ENCODE measurements at places on chromosomes 5 and 9.

DNA sequence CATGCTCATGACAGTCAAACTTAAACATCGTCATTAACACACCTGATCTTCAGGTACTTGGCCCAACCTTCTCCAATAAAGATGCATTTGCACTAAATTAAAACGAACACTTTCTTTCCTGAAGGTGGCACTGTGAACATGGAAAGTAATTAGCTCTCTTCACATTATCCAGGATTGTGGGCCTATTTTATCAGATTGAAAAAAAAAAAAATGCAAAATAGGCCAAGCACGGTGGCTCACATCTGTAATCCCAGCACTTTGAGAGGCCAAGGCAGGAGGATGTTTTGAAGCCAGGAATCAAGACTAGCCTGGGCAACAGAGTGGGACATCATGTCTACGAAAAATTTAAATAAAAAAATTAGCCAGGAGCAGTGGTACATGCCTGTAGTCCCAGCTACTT, 14.4 kb upstream of the CDC20B start:
- no peak for DNase-seq

DNA sequence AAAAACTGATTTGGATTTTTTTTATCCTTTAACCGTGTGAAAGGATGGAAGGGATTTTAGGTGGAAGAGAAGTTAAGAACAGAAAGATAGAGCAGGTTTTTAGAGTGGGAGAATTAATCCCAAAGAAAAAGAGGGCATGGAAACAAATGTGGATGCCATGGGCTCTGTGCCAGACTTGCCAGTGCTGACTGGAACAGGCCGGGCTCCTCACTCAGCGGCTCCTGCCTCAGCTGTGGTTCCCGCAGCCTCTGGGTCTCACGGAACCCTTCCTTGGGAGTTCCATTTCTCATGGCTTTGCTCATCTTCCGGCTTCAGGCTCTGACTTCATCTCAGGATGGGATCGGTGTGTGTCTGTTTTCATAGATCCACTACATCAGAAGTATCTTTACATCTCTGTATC, 30.4 kb upstream of the SLC2A8 start:
- no peak for DNase-seq

DNA sequence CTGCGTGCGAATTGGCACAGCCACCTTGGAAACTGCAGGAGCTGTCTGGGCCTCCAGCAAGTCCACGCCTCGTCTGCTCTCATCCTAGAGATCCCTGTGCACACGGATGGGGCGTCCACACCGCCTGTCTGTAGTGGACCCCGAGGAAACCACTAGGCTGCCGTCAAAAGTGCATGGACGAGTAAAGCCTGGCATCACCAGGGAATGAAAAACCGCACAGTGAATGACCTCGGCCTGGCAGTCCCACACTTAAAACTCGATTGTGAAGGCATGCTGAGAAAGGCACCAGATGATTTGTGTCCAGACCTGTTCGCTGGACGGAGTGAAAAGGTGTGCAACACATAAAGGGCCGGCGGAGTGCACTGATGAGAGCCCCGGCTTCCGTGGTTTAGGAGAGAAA, 50.8 kb downstream of the MRPL36 start:
- no peak for DNase-seq

DNA sequence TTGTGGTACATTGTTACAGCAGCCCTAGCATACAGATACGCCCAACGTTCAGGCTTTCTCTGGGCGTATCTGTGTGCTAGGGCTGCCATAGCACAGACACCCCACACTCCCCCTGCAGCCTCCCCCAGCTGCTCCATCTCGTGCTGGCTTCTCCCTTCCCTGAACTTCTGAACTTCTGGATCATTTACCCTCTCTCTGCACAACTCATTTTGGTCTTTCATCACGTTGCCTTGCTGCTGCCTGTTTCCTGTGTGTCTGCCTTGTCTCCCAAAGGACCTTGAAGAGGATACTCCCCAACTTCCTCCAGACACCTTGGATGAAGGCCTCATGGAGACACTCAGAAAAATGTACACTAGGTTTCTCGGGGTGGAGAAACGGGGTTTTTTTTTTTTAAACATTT, 37.3 kb downstream of the SLIT3 start:
- no peak for DNase-seq

DNA sequence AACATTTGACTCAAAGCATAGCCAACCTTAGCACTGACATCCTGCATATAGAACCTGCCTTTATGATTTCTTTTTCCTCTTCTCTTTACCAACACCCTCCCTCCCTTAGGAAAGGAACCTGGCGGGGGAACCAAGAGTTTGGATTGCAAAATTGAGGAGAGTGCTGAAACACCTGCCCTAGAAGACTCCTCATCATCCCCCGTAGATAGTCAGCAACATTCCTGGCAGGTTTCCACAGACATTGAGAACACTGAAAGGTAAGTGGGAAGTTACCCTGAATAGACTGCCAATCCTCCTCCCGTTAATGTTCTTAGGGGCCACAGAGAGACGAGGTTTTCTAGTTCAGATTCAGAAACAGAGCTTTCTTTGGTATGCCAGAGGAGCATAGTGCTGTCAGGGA, 88.8 kb downstream of the RGS7BP start:
- peak; percentile 39 for DNase-seq

DNA sequence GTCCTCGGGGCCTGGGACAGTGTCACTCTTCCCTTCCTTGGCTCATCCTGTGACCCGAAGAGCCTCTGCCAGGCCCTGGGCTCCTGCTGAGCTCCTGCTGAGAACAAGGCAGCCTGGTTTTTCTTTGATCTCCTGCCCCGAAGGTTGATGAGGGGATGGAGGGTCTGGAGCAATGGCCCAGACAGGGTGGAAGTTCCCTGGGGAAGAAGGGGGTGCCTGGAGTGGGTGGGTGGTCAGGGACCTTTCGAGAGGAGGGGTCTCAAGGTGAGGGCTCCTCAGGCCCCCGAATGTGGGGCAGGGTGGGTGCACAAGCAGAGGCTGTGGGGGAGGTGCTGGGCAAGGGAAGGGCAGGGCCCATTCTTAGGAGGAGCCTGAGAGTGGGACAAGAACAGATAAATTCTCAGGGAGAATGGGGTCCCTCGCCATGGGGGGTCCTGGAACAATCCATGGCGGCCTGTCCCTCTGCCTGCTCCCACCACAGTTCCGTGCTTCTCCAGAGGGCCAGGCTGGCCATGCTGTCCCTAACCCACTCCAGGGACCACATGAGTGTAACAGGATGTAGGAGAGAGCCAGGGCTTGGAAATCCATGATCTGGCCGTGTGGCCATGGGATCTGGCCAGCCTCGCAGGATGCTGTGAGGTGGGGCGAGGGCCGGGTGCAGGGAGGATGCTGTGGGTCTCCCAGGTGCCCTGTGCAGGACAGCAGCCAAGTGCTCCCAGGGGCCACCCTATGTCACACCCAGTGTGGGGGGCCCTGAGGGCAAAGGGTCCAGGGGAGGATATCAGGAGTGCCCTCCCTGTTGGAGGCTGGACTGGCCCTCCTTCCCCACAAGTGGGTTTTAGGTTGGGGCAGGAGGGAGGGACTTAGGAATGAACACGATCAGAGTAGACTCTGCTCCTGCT, 128.5 kb upstream of the LPCAT1 start:
- DNase-seq, result no peak

- no peak for DNase-seq
Observed at GRCh38 chr5:72171667-72172066, 64.4 kb downstream of the MAP1B start.

- DNase-seq, result no peak
Observed at GRCh38 chr5:104942735-104943134, 1380.1 kb upstream of the NUDT12 start.

GRCh38 chr9:129889941-129890717, 54.9 kb downstream of the USP20 start:
- DNase-seq, result no peak

DNA sequence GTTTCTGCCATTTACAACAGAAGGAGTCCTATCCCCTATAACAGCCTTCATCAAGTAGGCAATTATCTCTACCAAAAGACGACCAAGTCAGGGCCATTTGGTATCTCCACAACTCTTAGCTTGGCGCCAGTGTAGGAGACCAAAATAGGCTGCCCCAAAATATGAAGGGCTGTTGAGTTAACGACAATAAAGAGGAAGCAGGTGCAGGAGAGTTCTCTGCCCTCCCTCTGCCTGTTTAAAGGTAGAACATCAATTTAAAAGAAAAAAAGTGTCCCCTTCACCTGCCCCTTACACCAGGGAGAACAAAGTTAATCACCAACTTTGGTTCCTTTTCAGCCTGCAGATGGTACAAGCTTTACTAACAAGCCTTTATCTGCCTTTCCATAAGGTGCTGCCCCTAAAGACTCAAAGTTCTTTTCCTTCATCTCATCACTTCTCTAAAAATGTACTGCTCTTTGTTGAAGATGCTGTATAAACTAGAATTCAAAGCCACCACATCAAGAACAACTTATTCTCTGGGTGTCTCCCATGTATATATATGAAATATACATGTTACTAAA, 33.3 kb downstream of the PPP1R2B start:
- no peak for DNase-seq

GRCh38 chr9:84271921-84272556, 68.5 kb downstream of the SLC28A3 start:
- no peak for DNase-seq

GRCh38 chr5:53201746-53202145, 92.2 kb upstream of the MOCS2 start:
- no peak for DNase-seq

GRCh38 chr9:87581513-87581912, 83.8 kb downstream of the DAPK1 start:
- no peak for DNase-seq

- DNase-seq, result no peak
Observed at GRCh38 chr5:101728933-101729332, 567.2 kb downstream of the SLCO4C1 start.

- no peak for DNase-seq
Observed at GRCh38 chr5:149423049-149423793, 44.1 kb upstream of the IL17B start.

DNA sequence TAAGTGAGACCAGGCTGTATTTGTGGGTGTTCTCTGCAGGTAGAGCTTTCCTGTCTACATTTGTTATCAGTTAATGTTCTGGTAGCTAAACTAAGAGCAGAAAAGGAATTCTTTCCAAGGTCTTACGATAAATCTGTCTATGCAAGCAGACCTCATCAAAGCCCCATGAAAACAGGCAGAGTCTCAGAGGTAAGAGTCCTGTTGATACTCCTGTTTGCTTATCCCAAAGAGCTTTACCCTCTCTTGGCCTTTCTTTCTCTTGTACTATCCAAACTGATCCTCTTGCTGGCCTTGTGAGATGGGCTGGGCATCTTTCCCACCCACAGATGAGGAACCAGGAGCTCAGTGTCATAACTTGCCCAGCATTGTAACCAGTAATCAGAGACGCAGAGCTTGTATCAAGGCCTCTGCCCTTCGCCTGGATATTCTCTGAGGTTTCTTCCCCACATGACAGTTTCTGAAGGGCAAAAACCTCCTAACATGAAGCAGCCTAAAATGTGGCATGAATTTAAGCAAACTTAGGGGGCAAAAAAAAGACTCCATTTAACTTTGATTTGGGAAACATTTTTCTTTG, 33.5 kb downstream of the PRKACG start:
- no peak for DNase-seq

DNA sequence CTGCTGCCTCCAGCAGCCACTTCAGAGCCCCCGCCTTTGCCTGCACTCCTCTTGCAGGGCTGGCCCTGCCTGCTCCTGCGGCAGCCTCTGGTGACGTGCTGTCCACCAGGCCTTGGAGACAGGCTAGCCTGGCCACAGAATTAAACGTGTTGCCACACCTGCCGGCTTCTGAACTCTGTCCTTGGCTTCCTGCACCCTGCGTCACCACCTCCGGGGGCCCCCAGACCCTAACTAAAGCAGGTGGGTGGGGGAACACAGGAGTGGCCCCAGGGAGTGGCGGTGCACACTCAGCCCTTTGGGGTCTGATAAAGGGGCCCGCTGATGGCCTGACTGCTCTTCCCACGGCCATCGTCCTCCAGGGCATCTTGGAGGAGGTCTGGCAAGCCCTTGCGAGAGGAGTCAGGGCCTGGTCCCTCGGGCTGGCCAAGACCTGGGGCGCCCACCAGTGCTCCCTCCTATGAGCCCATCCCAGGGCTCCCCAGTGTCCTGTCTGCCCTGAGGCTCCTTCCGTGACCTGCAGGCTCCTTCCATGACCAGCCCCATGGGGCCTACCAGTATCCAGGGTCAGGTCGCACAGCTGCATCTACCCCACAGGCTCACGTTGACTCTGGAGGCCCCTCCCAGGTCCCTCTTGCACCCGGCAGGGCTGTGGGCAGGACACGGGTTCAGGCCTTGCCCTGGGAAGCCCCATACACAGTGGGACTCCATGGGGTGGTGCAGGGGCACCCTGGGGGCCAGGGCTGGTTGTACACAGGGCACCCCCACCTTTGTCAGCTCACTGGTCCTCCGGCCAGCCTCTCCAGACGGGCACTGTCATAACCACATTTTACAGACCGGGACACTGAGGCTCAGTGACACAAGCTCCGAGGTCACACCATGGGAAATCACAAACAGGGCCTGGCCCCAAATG, 1.0 kb upstream of the MAMDC4 start:
- DNase-seq, result no peak

DNA sequence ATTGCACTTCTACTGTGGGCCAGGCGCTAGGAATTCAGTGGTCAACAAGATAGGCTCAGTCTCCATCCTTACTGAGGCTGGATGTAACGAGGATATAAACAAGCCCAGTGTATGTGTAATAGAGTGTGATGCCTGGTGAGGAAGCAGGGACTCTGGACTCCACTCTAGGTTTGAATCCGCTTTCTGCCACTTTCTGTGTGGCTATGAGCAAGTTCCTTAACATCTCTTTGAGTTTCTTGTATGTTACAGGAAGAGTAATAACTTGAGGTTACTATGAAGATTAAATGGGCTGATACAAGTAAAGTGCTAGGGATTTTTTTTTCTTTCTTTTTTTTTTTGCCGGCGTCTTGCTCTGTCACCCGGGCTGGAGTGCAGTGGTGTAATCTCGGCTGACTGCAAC, 12.4 kb downstream of the DOCK2 start:
- no peak for DNase-seq

GRCh38 chr5:177043114-177043513, 20.6 kb downstream of the ZNF346 start:
- DNase-seq, result no peak

DNA sequence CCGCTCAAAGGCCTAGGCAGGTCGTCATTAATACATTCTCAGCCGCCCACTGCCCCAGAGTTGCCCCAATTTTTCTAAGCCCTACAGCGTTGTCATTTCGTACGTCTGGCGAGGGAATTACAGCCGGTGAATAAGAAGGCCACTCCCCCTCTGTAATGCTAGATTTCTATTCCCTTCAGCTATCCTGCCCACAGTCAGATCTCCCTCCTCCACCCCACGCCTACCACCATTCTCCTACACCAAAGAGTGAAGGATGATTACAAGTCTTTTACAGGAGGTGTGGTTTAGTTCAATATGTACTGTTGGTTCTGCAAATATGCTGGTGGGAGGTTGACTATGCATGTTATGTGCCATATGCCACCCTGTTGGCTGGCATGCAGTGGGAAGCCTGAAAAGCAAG, 83.7 kb upstream of the SMIM15 start:
- no peak for DNase-seq

All from caudate nucleus (tissue), 63 donors.